ENCODE measurements at places on chromosomes 16 and 17.

DNA sequence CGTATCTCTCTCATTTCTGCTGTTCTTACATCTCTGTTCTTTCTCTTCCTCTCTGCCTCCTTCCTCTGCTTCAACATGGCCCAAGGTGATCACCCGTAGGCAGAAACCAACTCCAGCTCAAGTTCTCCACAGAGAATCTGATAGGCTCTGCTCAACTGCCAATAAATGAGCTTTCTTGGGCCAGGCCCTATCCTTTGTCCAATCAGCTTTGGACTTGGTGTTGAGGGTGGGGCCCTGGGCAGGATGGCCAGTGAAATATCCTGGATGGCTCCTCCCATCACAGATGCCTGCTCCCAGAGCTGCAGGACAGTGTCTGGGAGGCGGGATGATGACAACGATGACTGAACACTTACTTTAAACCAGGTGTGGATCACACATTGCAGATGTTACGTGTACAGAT lies 17.4 kb upstream of the BRD7 start:
- DNase-seq = no peak

DNA sequence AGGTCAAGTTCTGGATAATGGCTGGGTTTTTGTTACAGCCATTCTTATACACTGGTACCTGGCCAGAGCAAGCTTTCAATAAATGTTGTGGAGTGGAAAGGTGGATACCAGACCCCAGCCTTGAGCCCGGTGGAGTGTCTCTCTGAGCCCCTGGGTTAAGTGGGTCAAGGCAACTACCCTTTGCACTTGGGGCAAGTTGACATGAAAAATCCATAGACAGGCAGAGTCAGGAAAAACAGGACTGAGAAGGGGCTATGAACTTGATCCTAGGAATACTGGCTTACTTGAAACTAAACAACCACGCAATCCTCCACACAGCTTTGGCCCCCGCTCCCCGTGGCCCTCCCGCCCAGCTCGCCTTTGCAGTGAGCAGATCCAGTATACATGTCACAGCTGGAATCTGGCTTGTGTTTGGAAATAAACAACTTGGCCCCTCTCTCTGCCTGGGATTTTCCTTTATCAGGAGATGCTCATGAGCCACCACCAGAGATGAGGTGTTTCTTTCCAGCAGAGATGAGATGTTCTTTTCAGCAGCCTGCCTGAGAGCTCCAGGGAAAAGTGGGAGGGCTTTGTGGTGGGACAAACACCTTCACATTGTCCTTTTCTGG lies 65.9 kb downstream of the KSR1 start:
- DNase-seq = no peak

GRCh38 chr16:14013145-14013570 lies 58.0 kb upstream of the MRTFB start:
- no peak for DNase-seq

- DNase-seq = no peak
Observed at GRCh38 chr17:40870136-40870535, 3.1 kb upstream of the KRT12 start.

GRCh38 chr16:79449067-79449769 lies 151.3 kb downstream of the MAF start:
- no peak for DNase-seq

DNA sequence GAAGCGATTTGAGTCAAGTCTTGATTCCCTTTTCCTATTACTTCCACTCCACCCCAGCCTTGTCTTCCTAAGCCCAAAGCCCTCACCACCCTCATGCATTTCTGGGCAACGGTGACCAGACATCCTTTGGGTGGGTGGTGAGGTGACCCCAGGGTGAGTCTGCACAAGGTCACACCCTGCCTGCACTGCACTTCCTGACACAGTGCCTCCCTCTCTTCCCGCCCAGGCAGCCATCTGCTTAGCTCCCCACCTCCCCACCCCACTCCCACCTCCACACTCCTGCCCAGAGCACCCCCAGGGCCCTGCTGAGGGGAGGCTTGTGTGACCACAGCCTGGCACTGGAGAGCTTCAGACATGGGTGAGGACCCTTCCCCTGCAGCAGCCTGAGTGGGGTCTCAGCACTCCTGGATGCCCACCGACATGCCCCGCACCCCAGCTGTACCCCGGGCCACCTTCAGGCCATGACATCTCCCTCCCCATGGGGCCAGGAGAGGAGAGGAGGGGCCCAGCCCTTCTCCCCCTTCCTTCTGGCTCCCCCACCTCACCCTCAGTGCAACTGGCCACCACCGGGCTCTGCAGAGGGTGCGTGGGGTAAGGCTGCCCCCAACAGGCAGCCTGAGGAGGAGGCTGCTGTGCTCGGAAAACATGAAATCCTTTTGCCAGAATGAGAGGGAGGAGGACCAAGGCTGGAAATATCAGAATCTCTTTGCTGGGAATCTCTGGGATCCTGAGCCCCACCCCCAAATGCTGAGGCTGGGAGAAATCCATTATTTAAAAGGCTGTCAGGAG lies 68.6 kb downstream of the CCT6B start:
- peak; percentile 39 for DNase-seq

GRCh38 chr16:70648606-70649005 lies 2.2 kb downstream of the IL34 start:
- DNase-seq = no peak

- DNase-seq = no peak
Observed at GRCh38 chr16:29756654-29757053, 10.9 kb upstream of the C16orf54 start.

DNA sequence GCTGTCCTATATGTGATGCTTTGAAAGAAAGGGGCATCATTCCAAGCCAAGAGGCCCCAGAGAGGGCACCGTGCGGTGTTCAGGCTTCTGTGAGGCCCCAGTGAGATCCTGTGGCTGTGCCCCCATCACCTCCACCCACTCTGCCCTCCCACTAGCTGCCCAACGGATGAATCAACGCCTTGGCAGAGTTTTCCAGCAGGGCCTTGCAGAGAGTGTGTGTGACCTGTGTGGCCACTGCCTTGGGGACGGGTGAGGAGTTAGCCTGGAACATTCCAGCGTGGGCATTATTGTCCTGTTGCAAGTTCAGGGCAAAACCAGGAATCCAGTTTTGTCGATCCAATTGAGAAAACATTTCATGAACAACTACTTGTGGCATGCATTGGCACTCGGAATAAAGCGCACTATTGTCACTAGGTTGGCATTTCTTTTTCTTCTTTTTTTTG lies 53.7 kb downstream of the SF3B3 start:
- DNase-seq = peak; percentile 83

DNA sequence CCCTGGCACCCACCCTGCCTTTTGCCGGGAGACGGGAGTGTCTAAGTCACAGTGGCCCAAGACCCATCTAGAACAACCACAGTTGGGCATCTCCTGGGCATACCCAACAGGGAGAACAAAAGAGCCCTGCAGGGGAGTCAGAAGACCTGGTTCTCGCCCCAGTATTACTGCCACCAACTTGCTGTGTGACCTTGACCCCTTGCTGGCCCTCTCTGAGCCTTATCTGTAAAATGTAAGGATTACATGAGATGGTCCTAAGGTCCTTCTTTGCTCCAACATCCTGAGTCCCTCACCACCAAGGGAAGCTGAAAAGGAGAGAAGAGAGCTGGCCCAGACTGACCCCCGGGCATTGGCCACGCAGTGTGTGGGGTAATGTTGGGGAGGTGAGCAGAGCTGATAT lies 119.0 kb downstream of the CCT6B start:
- DNase-seq = no peak

GRCh38 chr17:68384471-68384870 lies 72.8 kb downstream of the WIPI1 start:
- DNase-seq = no peak

GRCh38 chr17:41624208-41625101 lies at the start of gene KRT17:
Gene KRT17, minus strand, starts transcription at chr17:41624575. Its CDS starts 66 bp downstream, at chr17:41624509.
- DNase-seq = peak; percentile 30

DNA sequence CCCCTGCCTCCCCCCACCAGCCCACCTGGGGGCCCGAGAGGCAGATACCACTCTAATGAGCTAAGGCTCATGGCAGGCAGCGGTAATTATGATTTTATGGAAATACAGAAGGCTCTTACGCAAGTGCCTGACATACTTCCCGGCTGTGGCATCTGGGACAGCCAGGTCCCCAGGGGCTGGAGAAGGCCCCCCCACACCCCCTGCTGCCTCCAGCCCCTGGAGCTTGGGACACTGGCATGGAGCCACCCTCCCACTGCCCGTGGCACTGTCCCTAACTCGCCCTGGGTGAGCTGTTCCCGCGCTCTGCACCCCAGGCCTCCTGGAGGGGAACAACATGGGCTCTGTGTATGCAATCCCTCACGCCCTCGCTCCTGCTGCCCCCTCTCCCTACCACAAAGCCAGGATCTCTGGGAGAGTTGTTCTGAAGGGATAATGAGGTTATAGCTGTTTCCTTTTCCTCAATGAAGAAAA lies 5.4 kb upstream of the STAC2 start:
- DNase-seq = no peak

DNA sequence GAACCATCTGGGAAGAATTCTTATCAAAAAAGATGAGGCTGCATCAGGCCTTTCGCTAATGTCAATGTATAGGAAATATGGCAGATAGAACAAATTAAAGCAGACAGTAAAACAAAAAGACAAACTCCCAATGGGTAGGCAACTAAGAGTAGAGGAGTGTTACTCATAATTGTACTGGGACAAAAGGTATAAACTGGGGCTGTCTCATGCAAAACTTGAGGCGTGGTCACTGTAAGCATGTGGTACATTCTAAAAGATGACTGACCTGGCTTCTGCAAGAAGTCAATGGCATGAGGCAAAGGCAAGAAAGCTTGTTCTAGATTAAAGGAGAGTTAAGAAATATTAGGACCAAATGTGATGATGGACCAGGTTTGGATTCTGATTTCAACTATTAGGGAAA lies 26.7 kb downstream of the SMIM36 start:
- DNase-seq = no peak

DNA sequence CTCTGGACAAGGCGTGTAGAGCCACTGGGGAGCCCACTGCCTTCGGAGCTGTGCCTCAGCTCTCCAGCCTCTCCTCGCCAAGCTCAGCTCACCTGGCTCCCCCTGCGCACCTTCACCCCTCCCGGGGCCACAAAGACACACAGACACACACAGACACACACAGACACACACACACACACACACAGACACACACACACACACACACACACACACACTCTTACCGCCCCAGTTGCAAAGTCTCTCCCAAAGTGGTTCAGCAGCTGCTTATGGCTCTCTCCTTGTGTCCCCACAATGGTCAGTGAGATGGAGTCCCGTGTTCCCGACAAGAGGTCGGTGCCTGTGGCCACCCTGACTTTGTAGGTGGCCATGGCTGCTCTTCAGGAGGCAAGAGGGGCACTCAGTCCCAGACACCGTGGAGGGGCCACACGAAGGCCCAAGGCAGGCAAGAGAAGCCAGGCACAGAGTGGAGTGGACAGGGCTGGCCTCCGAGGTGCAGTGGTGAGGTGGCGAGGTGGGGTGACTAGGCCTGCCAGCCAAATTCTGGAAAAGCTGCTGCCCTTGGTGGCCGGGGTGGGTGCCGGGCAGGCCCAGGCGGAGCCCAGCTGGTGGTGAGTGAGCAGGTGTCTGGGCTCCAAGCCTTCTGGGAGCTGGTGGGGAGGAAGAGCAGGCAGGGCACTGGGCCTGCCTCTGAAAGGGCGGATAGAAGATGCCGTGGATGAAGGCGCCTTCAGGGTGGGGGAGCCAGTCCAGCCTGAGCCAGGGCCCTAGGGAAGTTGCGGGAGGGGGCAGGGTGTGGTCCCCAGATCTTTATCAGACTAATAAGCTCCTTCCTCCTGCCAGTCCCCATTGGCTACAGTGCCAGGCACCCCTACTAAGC lies at the start of gene ALOX12B:
Gene ALOX12B (minus strand): TSS at position 642 of the 877 bp plus-strand sequence. CDS start 274 bp downstream, at position 368.
- DNase-seq = no peak

DNA sequence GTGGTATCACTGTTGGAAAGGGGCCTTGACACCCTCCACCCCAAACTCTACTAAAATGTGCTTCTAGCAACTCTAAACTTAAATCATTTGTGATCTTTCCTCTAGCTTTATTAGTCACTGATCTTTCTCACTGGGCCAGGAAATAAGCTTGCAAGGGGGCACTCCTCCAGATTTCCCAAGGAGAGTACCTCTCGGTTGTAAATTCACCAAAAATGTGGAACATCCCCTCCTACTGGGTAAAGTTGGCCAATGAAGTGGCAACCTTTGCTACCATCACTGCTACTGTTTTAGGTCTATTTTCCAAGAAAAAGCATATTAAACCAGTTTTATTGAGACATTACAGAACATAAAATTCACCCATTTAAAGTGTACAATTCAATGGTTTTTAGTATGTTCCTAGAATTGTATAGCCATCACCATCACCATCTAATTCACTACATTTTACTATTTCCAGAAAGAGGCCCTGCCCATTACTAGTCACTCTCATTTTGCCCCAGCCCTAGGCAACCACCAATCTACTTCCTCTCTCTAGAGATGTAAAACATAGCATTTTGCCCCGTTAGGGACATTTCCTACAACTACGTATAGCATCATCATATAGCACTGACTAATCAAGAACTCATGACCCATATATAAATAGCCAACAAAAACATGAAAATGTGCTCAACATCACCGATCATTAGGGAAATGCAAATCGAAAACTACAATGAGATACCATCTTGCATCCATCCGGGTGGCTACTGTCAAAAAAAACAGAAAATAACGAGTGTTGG lies 44.6 kb upstream of the ADCY9 start:
- no peak for DNase-seq

- peak; percentile 83 for DNase-seq
Observed at GRCh38 chr16:66357523-66357928, 9.0 kb upstream of the CDH5 start.

DNA sequence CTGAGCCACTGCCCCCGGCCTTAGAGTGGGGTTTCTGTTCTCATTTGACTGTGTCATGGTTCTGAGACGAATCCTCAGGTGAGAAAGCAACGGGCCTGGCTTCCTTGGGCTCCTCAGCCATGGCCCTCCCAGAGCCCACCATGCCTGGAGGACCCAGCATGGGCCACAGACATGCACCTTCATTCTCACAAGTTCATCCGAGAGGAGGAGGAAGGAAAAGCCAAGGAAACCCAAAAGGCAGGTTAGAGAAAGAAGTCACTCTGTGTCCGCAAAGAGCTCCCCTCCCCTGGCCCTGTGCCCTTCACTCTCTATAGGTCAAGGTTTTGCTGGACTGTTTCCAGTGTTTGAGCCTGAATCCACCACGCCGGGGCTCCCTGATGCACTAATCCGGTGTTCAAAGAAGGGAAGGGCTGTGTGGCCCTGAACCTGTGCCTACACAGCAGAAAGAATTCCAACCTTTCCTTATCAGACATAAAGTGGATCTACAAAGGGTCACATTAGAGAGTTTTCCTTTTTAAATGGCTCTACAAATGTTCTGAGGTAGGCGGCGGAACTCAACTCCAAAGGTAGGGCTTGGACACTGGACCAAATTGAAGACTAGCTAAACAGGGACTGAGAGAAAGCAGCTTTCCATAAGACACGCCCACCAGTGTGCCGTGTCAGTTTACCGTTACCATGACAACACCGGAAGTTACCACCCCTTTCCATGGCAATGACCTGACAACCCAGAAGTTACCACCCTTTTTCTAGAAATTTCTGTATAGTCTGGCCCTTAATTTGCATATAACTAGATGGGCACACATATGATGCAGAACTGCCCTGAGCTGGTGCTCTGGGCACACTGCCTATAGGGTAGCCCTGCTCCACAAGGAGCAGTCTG lies 15.9 kb upstream of the PECAM1 start:
- no peak for DNase-seq

GRCh38 chr16:84013787-84014569 lies 28.6 kb downstream of the SLC38A8 start:
- DNase-seq = peak; percentile 87
